Right ventricle myocardium superior (tissue), 1 donor: ENCODE measurements at places on chromosomes 11 and 22.

- no peak for DNase-seq
Observed at GRCh38 chr22:19051381-19052072, 70.7 kb downstream of the DGCR2 start.

DNA sequence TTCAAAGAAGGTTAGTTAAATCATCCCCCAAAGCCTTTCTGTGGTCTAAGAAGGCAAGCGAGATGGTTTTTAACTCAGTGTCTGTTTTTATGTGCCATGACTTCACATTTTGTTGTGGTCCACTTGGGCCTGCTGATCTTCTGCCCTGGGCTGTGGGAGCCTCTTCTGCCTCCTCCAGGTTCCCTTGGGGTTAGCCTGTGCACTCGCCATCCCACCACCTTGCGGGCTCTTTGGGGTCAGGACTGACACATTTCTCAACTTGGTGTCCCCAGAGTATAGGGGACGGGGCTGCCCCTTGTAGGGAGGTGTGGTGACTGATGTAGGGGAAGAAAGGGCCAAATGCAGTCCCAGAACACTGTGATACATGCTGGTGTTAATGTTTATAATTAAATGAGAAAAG, 207.0 kb downstream of the TBC1D22A start:
- DNase-seq = no peak

- no peak for DNase-seq
Observed at GRCh38 chr11:57432714-57433163, 5.8 kb upstream of the SLC43A3 start.

DNA sequence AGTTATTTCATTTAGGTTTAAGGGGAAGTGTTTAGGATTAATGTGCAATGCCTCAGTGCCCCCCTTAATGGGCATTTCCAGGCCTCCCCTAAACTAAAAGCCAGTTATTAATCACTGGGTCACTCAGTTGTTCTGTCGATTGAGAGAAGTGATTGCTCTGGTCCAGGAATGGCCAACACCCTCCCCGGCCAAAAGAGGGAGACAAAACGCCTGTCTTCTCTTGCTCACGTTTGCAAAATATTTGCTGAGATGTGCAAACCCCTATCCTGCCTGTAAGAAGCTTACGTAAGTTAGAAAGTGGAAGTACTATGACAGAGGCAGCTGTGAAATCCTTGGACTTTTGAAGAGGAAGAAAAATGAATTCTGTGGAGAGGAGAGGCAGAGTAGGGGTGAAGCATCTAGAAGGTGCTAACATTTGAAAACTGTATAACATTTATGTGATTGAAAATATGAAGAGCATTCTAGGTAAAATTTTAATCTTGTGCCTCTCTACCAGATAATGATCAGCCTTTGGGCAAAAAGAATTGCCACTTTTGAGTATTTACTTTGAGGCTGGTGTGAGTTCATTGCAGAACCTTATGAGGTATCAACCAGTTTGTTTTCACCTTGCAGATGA, 37.7 kb downstream of the NTM start:
- peak; percentile 46 for DNase-seq

GRCh38 chr11:64859542-64860414, 15.3 kb upstream of the CDC42BPG start:
- no peak for DNase-seq

DNA sequence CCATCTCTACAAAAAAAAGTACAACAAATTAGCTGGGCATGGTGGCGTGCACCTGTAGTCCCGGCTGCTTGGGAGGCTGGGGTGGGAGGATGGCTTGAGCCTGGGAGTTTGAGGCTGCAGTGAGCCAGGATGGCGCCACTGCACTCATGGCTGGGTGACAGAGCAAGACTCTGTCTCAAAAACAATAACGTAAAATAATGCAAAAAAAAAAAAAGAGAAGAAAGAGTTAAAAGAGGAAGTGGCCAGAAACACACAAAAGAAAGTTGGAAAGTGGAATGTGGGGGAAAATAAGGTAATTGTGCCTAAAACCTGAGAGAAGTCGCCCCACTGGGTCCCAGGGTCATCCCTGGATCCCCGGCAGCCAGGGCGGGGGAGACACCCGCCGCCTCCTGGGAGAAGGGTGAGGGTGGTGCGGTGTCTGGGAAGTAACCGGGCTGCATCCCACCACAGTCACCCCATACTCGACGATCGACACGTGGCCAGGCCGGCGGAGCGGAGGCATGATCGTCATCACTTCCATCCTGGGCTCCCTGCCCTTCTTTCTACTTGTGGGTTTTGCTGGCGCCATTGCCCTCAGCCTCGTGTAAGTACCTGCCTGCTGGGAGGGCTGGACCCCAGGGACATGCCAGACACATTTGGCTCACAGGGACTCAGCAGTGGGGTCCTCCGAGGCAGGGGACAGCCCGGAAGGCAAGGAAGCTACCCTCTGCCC, 8.1 kb downstream of the UPK3A start:
- no peak for DNase-seq

DNA sequence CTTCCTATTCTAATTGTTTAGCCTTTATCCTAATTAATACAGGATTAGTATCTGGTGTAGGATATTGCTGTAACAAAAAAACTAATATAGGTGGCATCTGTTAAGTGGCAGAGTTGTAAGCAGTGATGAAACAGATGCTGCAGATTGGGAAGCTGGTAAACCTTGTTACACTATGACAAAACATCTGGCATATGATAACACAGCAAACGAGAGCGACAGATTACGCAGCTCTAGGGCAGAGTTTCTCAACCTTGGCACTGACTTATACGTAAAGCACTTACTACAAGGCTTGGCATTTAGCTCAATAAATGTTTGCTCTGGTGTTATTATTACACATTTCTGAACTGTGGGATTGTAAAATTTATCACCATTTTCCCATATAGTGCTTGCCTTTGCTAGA, 137.0 kb downstream of the ATG16L2 start:
- DNase-seq = no peak

DNA sequence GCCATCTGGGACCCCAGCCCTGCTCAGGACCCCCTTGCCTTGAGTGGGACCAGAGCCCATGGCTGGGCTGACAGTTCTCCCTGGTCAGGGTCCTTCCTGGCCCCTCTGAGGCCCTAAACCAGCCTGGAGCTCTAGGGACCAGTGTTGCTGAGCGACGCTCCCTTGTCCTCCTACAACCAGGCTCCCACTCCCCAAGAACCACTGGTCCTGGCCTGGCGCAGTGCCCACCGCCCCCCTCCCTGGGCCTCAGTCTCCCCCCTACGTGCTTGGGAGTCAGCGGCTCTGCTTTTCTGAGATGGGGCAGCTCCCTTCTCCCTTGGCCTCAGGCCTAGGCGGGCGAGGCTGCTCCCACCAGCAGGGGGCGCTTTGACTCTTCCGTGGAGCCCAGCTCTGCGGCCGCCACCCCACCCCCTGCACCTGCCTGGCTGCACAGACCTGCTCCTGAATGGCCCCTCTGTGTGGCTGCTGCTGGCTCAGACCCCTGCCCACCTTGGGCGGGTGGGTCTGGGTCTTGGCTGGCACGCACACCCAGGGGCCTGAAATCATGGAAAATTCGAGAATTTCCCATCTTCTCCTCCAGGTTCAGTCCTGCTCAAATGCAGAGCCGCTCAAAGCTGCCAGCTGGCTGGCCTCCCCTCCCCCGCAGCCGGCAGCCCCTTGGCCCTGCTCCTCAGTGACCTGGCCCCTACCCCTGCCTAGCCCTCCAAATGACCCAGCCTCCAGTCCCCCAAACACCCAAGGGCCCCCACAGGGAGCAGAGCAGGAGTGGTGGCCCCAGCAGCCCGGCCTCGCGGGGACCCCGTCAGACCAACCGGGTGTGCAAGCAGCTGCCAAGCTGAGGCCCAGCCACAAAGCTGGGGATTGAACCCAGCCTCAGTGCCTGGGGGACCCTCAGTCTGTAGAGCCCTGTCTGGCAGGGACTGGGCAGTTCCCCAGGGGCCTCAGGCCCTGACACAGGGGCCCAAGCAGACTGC, 9.1 kb downstream of the PRR33 start:
- DNase-seq = peak; percentile 92

DNA sequence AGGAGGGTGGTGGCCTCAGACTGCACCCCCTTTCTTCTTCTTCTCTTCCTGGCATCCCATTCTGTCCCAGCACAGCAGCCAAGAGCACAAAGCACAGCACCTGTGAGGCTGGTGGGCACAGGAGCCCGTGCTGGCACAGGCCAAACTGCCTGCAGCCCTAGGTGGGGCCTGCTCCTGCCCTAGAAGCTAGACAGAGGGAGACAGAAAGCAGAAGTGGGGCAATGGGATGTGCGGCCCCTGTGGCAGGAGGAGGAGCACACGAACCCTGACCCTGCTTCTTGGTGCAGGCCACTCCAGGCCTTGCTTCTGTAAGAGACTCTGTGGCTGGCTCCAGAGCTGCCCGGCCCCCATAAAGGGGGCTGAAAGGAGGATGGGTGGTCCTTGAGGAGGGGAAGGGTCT, 3.9 kb upstream of the PTS start:
- DNase-seq = no peak

DNA sequence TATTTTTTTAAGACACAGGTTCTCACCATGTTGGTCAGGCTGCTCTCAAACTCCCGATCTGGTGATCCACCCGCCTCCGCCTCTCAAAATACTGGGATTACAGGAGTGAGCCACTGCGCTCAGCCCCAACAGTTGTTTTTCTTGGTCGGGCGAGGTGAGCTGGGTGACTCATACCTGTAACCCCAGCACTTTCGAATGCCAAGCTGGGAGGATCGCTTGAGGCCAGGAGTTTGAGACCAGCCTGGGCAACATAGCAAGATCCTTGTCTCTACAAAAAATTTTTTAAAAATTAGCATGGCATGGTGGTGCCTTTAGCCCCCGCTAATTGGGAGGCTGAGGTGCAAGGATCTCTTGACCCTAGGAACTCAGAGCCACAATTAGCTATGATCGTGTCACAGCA, 7.0 kb upstream of the NF2 start:
- DNase-seq = no peak

GRCh38 chr11:131601586-131601985, 231.2 kb downstream of the NTM start:
- no peak for DNase-seq

DNA sequence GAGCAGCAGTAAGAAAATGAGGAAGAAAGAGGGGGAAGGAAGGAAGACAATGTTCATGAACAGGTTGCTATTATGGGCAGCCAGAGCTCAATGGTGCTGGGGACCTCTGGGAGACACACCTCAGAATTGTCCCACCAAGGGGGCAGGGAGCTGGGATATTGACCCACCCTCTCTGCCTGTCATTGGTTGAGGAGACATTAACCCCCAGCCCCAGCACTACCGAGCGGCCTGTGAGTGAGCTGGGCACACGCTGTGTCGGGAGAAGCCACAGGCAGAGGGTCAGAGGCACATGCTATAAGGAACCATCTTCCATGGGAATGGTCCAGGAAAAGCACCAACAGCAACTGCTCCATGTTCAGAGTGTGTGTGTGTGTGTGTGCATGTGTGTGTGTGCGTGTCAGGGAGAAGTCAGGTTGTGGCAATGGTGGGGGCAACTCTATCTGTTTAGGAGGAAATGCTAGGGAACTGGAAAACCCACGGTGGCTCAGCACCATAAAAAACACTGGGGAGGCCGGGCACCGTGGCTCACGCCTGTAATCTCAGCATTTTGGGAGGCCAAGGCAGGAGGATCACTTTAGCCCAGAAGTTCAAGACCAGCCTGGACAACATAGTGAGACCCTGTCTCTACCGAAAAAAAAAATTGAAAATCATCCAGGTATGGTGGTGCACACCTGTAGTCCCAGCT, 49.2 kb downstream of the CD6 start:
- peak; percentile 11 for DNase-seq

DNA sequence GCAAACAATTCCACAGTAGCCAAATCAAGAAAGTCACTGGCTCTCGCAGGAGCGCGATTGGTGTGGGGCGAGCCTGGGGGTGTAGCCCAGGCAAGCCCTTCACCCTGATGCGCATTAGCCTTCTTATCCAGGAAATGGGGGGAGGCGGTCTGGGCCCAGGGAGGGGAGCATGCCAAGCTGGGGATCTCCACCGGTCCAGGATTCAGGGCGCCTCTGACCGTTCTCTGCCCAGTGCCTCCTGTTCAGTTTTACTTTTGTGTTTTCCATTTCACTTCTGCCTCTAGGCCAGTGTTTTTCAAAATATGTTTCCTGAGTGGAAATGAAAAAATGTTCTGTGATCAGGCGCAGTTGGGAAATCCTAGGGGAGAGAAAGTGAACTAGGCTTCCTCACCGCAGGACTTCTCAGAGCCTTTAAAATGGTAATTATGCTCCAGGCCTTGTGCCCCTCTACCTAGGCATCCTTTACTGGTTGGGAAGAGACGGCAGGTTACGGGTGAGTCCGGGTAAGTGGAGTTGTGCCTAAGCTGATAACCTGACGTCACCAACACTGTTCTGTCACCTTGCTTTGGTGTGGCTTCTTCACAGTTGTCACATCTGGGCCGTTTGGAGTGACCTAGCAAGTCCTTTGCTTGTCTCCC, 18.4 kb downstream of the LRP5 start:
- no peak for DNase-seq

DNA sequence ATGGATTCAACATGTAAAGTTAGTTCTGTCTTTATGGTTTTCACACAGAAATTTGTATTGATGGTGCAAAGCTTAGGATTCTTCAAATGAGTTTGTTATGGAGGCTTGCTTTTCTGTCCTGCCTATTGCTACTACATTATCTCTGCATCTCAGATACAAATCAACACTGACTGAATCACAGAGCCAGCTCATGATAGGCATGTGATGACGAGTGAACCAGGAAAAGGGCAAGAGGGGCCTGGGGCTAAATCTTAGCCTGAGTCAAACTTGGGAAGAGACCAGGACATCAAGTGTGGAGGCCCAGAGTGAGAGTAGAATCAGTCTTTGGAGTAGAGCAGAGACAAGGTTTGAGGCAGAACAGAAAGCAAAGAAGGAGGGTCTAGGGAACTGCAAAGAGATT, 107.1 kb upstream of the CD44 start:
- DNase-seq = no peak
